Spinal cord (tissue), 10 donors: ENCODE measurements at places on chromosomes 13 and 19. TPM values are rescaled to one million over a fixed set of nuclear protein-coding genes. Genes with fewer than 3 reads are reported as not detected.
A peak's percentile ranks its signal among the peaks of the same experiment; 100 is the strongest.

- DNase-seq = no peak
Observed at GRCh38 chr13:67515895-67516294, 285.8 kb upstream of the PCDH9 start.

Gene BCL3
- 1.6 TPM for total RNA-seq

Gene NCR1
- 0.17 TPM for total RNA-seq

Gene HIF3A
- total RNA-seq = 54.9 TPM

DNA sequence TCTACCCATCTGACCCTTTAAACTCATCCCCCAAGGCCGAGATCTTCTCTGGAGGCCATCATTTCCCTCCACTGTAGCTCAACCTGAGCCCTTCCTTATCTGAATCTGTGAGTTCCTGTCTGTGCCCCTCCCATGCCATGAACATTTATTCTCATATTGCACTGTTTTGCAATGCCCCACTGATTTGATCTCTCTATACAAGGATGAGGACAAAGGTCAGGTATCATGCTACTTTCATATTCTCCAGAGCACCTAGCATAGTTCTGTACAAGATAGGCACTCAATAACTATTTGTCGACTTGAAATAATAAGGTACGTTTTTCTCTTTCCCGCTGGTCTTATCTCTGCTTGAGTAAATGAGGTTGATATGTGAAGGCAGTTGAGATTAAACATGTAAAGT lies 135.5 kb downstream of the KLF5 start:
- DNase-seq = no peak

Gene SLC6A16
- total RNA-seq = 0.59 TPM

Gene POGLUT2
- 17.6 TPM for total RNA-seq

- no peak for DNase-seq
Observed at GRCh38 chr19:33405553-33406461, 32.3 kb downstream of the CEBPG start.

Gene SMAD9
- total RNA-seq = 47.4 TPM

DNA sequence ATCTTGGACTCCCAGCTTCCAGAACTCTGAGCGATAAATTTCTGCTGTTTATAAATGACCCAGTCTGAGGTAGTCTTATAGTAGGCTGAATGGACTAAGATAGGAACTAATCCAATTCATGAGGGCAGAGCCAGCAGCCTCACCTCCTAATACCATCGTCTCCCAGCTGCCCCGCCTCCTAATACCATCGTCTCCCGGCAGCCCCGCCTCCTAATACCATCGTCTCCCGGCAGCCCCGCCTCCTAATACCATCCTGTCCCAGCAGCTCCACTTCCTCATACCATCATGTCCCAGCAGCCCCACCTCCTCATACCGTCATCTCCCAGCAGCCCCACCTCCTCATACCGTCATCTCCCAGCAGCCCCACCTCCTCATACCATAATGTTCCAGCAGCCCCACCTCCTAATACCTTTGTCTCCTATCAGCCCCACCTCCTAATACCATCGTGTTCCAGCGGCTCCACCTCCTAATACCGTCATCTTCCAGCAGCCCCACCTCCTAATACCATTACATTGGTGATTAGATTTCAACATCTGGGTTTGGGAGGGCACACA lies 2.4 kb upstream of the ARGLU1 start:
- no peak for DNase-seq

Gene CGB1
- total RNA-seq = not detected

- no peak for DNase-seq
Observed at GRCh38 chr13:35354882-35355281, 121.6 kb downstream of the MAB21L1 start.

DNA sequence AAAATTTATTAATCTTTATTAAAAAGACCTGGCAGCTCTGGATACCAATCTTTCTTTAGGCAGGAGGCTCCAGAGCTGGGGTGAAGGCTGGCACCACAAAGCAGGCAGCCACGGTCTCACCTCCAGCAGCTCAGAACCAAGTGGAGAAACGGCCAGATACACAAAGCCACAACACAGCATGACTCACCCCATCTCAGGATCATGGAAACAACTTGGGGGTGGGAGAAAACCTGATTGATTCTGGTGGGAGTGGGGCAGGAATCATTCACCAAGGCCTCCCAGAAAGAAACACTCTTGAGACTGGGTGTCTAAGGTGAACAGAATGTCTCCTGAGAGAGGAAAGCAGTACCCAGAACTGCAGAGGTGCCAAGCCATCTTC lies 64.2 kb downstream of the CRYL1 start:
- no peak for DNase-seq

Gene APOE
- 317 TPM for total RNA-seq

DNA sequence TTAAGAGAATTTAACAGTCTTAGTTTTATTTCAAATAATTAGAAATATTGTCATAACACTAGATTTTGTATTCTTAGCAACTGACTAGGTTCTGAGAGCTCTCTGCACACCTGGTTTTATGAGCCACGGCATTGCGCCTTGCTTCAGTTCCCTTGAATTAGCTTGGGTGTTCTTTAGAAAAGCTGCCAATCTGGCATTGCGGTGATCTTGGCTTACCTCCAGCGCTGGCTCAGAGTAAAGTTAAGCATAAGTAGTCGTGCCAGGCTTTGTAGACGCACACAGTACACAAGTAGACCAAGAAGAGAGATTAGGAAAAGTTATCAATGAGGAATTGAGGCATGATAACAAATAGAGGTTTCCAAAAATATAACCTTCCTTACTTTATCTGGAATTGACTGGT lies 45.7 kb downstream of the TPP2 start:
- peak; percentile 81 for DNase-seq

GRCh38 chr13:46374710-46375109 lies 12.3 kb downstream of the RUBCNL start:
- DNase-seq = no peak

Gene GRWD1
- total RNA-seq = 10.5 TPM

DNA sequence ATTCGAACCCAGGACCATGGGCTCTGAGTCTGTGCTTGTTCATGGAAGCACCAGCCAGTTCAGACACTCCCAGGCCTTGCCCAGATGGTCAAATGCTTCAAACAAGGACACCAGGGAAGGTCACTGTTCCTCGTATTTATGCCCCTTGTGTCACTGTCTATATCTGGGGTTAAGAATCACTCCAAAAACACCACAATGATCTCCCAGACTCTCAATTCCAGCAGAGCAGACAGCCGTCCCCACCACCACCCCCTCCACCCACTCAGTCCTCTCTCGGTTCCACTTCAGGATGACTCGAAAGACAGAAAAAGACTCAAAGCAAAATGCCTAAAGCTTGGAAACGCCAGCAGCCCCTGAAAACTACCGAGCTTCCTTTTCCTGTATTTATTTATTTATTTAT lies 79.0 kb downstream of the INSR start:
- DNase-seq = no peak

DNA sequence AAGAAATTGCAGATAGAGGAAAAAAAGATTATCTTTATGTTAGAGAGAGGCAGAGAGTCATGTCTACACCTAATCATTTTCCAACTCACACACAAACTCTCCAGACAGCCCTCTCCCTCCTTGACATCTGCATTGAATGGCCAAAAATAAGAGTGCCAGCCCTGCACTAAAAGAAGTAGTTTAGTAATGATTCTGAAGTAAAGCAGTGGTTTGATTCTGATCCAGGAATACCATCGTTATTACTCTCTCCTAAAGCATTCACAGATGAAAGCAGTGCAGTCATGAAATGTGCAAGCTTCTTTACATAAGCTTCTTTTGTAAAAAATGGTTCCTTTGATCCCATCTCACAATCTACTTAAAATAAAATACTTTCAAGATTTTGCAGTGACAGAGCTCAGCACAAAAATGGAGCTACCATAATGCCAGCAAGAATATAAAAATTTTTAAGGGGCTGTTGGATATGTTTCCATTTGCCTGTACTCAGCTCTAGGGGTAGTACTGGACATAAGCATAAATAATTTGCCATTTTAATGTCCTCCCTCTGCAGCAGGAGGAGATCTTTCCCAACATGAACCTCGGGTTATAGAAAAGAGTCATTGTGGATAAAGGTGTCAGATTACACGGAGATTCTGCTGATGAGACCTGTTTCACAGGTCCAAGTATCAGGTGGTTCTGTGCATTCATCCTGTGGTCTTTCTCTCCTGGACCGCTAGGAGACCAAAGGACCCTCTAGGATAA lies 406.3 kb downstream of the DCT start:
- no peak for DNase-seq

Gene ZNF534
- 0.72 TPM for total RNA-seq

Gene SIGLEC11
- total RNA-seq = 1.7 TPM

- DNase-seq = no peak
Observed at GRCh38 chr13:73842184-73842583, 292.0 kb downstream of the KLF12 start.

GRCh38 chr13:31267126-31267784 lies 67.5 kb downstream of the B3GLCT start:
- DNase-seq = no peak

DNA sequence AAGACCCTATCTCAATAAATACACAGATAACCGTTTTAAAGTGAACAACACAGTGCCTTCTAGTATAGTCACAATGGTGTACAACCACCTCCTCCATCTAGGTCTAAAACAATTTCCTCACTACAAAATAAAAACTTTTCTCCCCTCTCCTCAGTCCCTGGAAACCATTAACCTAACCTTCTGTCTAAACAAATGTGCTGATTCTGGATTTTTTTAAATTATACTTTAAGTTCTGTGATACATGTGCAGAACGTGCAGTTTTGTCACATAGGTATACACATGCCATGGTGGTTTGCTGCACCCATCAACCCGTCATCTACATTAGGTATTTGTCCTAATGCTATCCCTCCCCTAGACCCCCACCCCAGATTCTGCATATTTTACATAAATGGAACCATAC lies 9.8 kb upstream of the ZBTB45 start:
- no peak for DNase-seq

Gene STARD13
- total RNA-seq = 51.4 TPM

- DNase-seq = no peak
Observed at GRCh38 chr13:102954350-102954749, 108.5 kb downstream of the ERCC5 start.

Gene ADGRE3
- 1.1 TPM for total RNA-seq

DNA sequence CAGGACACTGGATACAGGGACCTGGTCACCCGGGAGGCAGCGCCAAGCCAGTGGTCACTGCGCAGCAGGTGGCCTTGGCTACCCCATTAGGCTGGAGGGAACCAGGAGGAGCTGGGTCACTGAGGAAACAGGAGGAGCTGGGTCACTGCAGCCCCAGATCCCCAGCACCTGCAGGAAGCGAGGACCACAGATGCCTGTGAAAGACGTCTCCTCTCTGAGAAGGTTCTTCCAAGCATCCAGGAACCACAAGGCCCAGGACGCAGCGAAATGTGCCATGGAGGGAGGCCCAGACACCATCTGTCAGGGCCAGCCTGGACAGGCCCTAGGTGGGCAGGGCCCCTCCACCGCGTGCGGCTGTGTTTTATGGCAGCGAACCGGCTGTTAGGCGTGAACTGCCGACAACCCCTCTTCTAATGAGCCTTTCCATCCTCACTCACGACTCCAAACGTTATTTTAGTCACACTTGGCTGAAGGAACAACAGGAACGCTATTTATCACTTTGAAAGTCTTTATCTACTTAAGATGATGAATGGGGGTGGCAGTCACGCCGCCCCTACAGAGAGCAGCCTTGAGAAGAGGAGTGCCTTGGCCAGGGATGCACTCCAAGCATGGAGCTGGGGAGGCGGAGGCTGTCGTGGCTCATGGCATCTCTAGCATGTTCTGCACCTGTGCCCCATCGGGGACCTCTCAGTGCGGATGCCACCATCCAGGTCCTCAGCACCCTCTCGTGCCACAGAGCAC lies 53.3 kb downstream of the CEBPG start:
- peak; percentile 68 for DNase-seq

DNA sequence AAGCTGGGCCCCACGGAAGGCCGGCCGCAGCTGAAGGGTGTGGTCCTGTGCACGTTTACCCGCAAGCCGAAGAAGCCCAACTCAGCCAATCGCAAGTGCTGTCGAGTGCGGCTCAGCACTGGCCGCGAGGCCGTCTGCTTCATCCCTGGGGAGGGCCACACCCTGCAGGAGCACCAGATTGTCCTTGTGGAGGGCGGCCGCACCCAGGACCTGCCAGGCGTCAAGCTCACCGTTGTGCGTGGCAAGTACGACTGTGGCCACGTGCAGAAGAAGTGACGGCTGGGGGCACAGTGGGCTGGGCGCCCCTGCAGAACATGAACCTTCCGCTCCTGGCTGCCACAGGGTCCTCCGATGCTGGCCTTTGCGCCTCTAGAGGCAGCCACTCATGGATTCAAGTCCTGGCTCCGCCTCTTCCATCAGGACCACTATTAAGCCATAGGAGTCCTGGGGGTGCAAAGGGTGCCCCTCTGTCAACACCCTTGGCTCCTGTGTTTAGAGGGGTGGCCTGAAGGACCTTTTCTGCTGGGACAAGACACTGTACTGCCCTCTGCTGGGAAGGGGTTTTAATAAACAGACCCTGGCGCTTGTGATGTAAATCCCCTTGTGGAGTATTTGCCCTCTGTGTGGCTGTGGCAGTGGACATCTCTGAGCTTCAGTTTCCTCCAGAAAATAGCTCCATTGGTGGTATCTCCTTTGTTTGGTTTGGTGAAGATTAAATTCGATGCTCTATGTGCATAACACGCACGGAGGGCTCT lies 1.9 kb downstream of the MRPS12 start:
- DNase-seq = no peak

Gene ZNF536
- total RNA-seq = 31.0 TPM

GRCh38 chr19:10285393-10285792 lies 1.4 kb upstream of the ICAM4 start:
- no peak for DNase-seq

DNA sequence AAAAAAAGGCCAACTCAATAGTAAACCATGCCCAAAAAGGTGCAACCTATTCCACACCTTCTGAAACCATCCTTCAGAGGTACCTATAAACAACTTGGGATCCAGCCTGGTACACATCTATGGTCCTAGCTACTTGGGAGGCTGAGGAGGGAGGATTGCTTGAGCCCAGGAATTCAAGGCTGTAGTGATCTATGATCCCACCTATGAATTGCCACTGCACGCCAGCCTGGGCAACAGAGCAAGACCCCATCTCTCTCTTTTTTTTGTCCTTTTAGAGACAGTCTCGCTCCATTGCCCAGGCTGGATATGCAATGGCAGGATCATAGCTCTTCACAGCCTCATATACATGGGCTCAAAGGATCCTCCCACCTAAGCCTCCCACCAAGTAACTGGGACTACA lies 26.0 kb downstream of the ZSWIM4 start:
- no peak for DNase-seq

DNA sequence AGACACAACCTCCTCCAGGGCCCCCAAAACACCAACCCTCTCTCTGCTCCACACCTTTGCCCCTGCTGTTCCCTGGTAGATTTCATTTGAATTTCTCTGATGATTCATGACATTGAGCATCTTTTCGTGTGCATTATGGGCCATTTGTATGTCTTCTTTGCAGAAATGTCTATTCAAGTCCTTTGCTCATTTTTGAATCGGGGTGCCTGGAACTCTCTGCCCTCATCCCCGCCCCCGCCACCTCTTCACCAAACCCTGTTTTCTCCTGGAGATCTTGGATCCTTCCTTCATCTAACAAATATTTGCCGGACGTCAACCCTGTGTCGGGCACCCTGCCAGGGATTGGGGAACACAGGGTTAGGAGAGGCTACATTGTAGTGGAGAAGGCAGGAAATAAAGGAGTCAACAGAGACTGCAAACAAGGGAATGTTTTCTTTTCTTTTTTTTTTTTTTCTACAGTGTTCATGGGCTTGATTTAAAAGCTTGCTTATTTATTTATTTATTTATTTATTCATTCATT lies 25.5 kb upstream of the SLC1A5 start:
- no peak for DNase-seq

Gene KCNN4
- total RNA-seq = 1.1 TPM
